ENCODE measurements at places on chromosomes 2 and 18.

- DNase-seq, result no peak
Measured at GRCh38 chr18:24616653-24617052, 156.2 kb downstream of the HRH4 start.

DNA sequence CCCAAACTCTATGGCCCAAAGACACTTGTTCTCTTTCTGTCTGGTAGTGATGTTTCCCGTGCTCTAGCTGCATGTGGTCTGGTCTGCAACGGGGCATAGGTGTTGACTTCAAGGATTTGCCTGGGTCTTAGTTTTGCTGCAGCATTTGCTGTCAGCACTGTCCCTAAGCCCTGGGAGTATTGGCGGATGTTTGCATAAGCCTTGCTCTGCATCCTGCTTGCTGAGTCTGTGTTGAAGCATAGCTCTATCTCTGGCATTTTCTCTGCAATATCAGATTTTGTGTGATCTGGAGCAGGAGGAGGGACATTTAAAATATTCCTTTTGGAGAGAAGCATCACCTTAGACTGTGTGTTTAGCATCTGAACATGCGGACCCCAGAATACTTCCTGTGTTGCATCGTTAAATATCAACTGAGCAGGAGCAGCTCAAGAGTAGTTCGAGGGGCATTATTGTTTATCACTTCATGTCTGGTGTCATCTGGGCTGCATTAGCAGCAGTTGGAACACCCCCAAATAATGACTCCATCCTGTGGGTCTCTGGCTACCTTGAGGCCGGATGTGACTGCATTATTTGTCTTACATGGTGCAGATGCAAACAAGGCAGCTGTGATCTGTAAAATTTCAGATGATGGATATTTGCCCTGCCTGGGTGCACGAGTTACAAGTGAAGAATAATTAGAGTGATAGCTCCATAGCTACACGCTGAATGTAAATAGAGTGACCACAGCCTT is 231.7 kb downstream of the TRIB2 start:
- DNase-seq, result no peak

DNA sequence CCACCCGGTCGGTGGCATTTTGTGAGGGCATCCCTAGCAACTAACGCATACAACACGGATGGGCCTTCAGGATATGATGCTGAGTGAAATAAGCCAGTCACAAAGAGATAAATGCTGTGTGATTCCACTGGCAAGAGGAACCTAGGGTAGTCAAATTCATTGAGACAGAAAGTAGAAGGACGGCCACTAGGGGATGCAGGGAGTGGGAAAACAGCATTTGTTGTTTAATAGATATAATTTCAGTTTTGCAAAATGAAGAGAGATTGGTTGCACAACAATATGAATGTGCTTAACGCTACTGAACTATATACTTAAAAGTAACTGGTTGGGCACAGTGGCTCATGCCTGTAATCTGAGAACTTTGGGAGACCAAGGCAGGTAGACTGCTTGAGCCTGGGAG is 112.9 kb downstream of the AFF3 start:
- no peak for DNase-seq

DNA sequence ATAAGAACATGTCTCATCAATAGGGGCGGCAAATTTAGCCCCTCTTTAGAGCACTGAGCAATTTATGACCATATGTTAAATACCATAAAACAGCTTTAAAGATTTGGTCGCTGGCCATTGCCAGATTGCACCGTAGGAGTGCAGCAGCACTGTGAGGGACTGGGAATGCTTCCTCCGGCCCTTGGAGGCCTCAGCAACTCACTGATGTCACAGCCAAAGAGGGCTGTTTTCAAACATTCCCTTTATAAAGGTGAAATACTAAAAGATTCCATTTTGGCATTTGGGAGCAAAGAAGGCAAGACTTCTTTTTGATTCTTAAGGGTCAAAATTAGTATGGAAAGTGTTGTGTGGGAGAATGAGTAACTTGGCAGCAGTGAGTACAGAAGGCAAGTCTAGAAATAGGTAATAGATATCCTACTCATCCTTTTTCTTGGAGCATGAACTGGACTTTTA is 63.7 kb downstream of the BABAM2 start:
- no peak for DNase-seq
